Neural progenitor cell (in vitro differentiated cells): ENCODE measurements at places on chromosomes 12 and 14.

DNA sequence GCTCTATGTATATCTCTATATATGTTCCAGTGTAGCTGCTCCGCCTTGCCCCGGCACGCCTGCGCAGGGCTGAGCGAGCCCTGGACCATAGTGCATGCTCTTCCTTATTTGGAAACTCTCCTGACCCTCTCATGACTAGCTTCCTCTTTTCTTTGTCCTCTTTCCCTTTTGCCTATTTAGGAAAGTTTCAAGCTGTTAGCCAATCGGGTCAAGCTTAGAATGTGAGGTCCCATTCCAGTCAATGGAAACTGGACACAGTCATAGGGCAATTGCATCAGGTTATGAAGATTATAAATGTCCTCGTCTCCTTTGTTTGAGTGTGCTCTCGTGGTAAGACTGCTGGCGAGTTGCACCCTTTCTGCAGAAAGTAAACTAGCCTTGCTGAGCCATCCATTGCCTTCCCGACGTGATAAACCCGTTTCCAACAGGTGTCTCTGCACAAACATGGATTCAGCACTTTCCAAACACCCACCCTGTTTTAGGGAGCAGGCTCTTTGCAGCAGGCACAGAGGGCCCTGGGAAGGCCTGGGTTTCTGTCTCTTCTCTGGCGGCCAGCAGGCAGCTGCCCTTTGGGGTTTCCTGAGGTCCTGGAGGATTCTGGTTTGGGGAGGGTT lies 30.9 kb downstream of the CCDC92 start:
- no peak for DNase-seq

GRCh38 chr12:38662829-38663228 lies 242.6 kb downstream of the CPNE8 start:
- no peak for DNase-seq

GRCh38 chr12:116922194-116922897 lies 11.6 kb downstream of the FBXW8 start:
- DNase-seq = no peak

DNA sequence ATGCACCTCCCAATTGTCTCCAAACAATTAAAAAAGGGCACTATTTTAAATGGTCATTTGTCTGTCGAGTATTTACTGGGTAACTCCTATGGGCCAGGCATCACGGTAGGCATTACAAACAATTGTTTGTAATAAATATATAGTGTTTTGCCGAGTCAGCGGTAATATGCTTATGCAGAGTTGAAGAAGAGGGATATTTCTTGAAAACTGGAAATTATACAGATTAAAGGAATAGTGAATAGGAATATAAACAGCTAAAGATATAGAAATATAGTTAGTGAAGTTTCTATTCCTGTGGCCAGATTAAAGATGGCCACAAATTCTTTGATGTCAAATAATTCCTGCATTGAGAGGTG lies 13.5 kb upstream of the CRADD start:
- DNase-seq = no peak

DNA sequence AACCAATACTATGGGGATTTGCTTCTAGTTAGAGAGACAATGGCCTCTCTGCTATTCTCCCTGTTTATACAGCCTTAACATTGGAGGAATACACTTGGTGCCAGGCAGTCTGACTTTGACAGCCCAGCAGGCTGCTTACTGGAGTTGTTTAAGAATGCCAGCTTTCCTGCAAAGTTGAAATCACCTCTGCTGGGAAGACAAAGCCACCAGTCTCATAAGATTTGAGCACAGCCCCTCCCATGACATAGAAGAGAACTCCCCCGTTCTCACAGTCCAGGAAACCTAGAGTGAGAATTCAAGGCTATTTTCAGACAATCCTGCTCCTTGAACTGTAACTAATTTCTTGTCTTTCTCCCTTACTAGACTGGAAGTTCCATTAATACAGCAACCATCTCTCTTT lies 21.1 kb upstream of the CATSPERB start:
- no peak for DNase-seq

- DNase-seq = no peak
Measured at GRCh38 chr12:130953771-130954543, at the start of gene ADGRD1. Gene ADGRD1, plus strand, starts transcription at chr12:130953907. Its CDS starts 559 bp downstream, at chr12:130954466.

GRCh38 chr12:64237382-64237781 lies 15.3 kb upstream of the KICS2 start:
- DNase-seq = no peak

DNA sequence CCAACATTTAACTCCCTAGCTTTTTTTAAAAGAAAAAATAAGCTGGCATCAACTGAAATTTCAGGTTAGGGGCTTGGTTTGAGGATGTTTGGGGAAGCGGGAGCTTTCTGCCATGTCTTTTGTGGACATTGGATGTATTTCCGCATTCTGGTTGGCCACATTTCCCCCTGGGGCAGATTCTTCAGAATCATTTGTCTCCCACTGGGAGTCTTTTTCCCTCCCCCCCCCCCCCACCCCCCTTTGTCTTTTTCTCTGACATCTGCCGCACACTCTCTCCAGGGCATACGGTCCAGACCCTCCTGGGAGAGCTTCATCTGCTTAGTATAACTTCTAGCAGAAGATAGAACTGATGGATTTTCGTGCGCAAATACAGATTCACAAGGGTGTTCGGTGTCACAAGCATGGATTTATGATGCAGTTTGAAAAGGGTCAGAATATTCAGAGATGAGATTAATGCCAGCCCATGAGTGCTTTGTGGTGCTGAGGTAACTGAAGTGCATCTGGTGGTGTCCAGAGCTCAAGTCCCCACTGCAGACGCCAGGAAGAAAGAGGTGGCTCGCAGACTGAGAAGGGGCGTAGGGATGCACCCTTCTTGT lies 40.2 kb downstream of the ETV6 start:
- DNase-seq = no peak
